ENCODE measurements at places on chromosomes 4 and X.

- peak; percentile 39 for DNase-seq
Observed at GRCh38 chr4:76011700-76012387, 4.5 kb upstream of the CXCL9 start.

DNA sequence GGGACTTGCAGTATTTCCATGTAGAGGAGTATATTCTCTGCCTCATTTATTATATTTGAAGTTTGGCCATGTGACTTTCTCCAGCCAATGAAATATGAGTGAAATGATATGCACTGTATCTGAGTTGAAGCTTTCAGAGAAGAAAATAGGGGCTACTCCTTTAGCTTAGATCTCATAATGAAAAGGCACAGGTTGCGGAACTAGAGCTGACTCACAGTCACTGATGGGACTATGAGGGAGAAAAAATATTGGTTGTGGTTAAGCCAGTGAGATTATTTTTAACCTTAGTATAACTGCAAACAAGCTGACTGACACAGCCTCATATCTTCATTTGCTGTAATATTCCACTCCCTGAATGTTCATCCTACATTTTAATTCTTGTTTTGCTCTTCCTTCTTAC lies 1104.3 kb downstream of the RPA4 start:
- no peak for DNase-seq

DNA sequence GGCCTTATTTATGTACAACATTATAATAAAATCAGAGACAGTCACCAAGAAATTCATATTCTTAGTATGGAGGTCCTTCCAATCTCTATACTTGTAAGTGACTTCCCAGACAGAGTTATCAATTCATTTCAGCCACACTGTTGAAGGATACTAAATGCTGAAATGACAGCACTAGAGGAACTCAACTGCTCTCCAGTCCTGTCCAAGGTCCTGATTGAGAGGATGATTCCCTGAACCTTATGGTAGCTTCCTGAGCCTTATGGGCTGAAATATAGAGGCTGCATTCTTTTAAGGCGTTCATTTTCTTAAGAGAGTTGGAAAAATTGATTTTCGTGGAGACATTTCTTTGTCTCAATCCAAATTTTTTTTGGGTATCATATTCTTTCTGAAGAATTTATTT lies 205.9 kb downstream of the TLL1 start:
- DNase-seq, result no peak

DNA sequence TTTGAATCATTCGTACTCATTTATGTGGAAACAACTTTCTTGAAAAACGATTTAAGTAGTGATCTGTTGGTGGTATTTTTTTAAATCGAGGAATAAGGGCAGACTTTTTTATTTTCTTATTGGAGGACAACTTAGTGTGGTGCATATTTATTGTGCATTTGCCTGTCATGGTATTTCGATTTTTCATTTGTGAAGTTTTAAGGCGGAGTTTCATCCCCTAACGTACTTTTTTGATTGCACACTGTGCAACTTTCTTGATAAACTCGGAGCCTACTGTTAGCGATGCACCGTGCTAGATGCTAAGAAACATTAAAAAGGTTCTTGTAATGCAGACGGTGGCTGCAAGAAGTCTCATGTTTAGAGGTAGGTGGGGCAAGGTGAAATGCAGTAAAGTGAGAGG lies 1.4 kb downstream of the ZFX start:
- no peak for DNase-seq

DNA sequence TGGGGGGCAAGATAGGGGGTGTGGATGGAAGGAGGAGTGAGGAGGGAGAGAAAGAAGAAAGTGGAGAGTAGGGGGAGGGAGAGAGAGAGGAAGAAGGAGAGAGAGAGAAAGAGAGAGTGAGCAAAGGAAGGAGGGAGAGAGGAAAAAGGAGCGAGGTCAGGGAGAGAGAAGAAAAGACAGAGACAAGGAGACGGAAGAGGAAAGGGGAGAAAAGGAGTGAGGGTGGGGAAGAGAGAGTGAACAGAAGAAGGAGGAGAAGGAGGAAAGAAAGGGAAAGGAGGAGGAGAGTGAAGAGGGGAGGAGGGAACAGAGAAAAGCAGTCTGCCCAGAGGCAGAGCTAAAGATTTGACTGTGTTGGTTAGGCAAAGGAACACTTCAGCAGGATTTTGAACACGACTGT lies 181.6 kb downstream of the MID1IP1 start:
- no peak for DNase-seq

GRCh38 chr4:83392562-83392961 lies 57.9 kb upstream of the HPSE start:
- DNase-seq, result no peak

- DNase-seq, result no peak
Observed at GRCh38 chr4:81019006-81019405, 11.5 kb upstream of the BMP3 start.

- no peak for DNase-seq
Observed at GRCh38 chr4:10577508-10578426, 106.8 kb downstream of the CLNK start.

GRCh38 chrX:153773741-153774575 lies 6.9 kb upstream of the SRPK3 start:
- DNase-seq, result no peak

GRCh38 chr4:5510504-5510903 lies 197.9 kb downstream of the EVC2 start:
- DNase-seq, result no peak

DNA sequence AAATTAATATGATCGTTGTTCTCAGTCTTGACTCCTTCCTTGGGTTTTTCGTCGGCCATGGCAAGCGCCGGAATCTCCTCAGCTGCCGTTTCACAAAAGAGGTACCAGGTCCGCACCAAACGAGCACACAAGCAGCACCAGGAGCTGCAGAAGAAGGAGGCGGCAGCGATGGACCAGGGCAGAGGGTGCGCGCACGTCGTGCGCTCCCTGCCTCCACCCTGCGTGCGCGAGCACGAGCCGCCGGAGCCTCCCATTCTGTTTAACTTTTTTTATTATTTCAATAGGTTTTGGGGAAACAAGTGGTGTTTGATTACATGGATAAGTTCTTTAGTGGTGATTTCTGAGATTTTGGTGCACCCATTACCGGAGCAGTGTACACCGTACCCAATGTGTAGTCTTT lies 158.2 kb downstream of the PLS3 start:
- no peak for DNase-seq

GRCh38 chr4:65302145-65302544 lies 368.1 kb downstream of the EPHA5 start:
- DNase-seq, result no peak

DNA sequence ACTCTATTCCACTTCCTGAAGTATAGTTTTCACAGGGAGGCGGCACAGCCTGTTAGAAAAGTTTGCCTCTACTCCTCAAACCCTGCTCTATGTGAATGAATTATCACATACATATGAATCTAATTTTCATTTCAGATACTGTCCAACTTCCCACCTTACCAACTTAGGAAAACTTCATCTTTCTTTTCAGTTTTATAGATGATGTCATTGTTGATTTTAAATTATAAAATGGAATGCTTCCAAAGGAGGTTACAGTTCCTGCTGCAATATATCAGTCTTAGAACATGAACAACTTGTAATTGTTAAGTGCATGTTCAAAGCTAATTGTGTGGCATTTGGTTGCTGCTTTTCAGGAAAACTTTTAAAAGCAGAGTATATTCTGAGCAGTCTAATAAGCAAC lies 92.4 kb downstream of the NEUROG2 start:
- no peak for DNase-seq

DNA sequence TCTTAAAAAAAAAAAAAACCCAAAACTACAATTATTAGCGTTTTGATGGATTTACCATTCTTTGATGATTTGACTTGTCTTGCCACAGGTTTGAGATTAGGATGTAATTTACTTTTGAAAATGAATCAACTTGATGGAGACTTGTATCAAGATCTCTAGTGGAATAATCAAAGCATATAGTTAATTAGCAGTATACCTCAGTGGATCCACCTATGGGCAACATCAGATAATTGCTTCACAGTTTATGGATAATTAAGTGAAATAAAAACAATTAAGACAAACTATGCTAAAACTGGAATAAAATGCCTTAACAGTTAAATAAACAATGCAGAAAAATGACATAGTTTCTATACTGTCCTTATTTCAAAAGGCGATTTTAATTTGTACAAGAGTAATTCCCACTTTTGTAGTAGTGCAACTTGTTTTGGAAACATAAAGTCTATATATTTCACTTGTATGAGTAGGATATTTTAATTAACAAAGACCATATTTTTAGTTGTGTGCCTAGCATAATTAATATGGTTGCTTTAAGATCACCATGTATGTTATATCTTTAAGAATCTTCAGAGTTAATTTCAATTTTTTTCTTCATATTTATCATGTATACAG lies 4.2 kb downstream of the CPEB2 start:
- peak; percentile 21 for DNase-seq

- DNase-seq, result no peak
Observed at GRCh38 chr4:13860126-13860525, 232.6 kb upstream of the BOD1L1 start.

GRCh38 chrX:153469811-153470410 lies 465 bp downstream of the HAUS7 start:
- DNase-seq, result peak; percentile 31

- DNase-seq, result no peak
Observed at GRCh38 chr4:119745351-119745750, 116.7 kb upstream of the PDE5A start.

- no peak for DNase-seq
Observed at GRCh38 chr4:3775576-3775975, 9.4 kb downstream of the ADRA2C start.

GRCh38 chr4:54545663-54546424 lies 111.9 kb upstream of the KIT start:
- DNase-seq, result no peak

Data from activated CD4-positive, alpha-beta T cell treated with anti-CD3 and anti-CD28 coated beads, Interleukin-2, amount 50 U/mL, for 16 hours (primary cell).